Kidney (tissue), 22 donors: ENCODE measurements at places on chromosomes 1 and 21. TPM values are rescaled to one million over a fixed set of nuclear protein-coding genes. Genes with fewer than 3 reads are reported as not detected.

DNA sequence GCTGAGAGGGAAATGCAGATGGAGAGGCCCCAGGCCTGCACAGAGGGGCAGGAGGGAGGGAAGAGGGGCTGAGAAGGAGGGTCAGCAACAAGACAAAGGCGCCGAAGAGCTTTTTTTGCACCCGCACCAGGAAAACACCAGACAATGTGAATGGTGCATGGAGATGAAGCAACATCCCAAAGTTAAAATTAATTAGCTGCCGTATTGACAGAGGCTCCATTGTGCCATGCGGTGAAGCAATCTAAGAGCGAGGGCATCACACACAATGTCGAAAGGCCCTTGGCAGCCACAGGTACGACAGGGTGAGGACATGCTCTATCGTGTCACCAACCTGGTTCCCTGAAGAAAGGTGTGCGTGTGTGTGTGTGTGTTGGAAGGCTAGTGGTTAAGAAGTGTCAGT is 41.2 kb downstream of the SSBP3 start:
- no peak for DNase-seq

- DNase-seq: no peak
These were observed 1.5 kb downstream of the LCE3E start for GRCh38 chr1:152565115-152565514.

GRCh38 chr1:111204983-111205713 is 4.7 kb upstream of the DENND2D start:
- no peak for DNase-seq

DNA sequence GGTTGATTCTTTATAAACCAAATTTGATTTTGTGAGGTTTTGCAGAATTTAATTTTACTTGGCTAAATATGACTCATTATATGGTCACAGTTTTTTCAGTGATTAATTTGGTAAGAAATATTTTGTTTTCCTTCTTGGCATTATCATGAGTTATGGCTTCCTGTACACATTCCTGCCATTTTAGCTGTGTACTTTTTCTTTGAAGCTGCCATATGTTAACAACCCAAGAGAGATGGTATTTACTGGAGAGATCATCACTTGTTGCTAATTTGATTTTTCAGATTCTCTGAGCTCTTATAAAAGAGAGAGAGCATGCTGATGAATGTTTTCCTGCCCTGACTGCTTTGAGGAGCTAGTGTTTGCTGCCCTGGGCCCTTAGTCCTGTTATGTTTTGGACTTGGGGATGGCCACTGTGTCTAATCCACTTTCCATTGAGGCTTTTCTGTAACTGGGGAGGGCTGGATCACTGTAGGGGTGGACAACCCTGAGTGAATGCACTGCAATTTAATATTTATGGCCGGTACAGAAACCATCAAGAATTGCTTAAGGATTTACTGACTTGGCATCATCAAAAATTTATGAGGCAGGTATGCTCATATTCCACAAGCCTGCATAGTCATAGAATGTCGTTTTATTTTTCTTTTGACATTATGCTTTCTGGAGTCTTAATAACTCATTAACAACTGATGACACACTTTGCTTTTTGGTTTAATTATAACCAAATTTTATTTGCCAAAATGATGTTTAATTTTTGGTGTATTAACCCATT is 200.9 kb downstream of the DISC1 start:
- no peak for DNase-seq

DNA sequence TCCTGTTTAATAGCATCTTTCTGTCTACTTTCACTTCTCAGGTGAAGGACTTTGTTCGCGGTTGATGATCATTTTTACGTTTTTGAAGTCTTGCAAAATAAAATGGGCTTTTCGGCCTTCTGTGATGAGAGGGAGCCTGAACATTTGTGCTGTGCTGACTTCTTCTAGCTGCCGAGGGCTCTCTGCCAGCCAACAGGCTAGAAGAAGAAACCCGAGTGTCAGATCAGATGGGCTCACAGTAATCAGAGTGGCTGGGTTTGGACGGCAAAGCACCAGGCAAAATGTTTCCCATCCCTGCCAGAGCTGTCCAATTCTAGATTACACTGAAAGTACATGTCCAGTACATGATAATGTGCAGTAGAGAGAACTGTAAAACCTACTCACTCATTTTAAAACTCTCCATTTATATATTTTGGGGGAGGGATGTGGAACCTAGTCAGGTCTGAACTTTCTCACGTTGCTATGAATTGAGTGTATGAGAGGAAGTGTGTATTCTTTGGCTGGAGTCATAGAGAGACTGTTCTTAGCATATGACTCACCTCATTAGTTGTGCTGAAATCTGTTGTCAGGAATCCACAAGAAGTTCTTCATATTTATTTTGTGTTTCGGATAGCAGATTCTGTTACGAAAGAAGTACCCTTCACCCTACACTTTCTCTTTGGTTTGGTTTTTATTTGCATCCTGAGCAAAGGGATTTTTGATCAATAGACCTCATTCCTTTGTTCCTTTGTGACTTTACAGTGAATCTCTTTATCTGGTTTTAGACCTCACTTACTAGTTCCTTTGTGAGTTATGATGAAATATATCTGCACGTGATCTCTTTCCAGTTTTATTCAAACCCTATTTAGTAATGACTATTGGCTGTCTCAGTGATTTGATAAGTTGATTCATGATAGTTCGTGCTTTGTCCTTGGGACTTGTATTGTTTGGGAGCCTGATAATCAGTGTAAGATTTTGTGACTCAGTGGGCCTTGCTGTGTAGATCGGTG is 4.8 kb downstream of the ATP1A1 start:
- DNase-seq: no peak

GRCh38 chr1:75539230-75540116 is 71.4 kb downstream of the SLC44A5 start:
- no peak for DNase-seq

GRCh38 chr21:28883931-28884330 is 108.7 kb downstream of the LTN1 start:
- no peak for DNase-seq

GRCh38 chr1:192592517-192592916 is 16.9 kb downstream of the RGS1 start:
- no peak for DNase-seq

DNA sequence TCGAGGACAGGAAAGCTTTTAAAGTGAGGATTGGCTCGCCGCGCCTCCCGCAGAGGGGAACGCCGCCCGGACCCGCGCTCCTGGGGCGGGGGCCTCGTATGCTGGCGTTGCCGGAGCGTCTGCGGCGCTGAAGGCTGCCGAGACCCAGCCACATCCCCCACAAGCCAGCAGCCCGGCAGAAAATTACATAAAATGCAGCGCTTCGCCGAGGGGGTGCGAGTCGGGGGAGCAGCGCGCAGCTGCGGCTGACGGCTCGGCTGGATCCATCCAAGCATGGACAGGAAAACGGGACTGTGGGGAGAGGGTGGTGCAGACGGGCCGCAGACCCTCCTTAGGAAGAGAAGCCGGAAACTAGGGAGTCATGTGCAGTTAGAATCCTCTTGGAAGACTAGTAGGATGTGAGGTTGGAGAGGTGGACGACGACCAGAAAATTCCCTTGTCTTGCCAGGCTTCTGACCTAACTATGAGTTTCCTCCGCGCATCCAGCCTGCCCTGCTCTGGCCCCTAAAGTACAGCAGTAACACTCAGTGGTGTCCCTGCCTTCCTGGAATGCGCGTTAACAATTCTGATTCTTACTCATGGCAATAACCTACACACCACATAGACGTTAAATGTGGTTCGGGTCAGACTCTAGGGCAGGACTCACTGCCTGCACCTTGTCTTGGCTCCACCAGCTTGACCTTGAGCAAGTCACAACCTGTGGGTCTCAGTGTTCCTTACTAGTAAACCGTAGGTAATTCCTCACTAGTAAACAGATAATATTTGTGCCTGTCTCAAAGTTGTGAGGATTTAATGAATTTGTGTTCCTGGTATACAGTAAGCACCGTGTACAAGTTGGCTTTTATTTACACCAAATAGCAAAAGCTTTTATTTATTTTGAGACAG is 953 bp upstream of the BRWD1 start:
- peak; percentile 85 for DNase-seq

GRCh38 chr1:211537253-211537652 is 41.7 kb downstream of the SLC30A1 start:
- DNase-seq: no peak

DNA sequence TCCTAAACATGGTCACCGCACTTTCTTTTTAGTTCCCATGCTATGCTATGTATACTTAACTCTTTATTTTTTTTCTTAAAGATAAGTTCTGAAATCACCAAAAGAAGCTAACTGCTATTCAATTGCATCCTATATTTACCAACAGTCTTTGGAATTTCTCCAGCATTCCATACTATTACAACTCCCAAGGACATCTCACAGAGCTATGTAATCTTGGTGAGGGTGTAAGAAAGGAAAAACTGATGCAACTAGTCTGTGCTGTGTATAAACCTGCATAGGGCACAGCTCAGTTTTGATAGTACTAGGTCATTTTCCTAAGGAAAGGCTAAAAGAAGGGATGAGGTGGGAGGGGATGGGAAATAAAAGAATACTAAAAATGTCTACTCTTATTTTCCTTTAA is 78.0 kb downstream of the PTPN14 start:
- DNase-seq: no peak

DNA sequence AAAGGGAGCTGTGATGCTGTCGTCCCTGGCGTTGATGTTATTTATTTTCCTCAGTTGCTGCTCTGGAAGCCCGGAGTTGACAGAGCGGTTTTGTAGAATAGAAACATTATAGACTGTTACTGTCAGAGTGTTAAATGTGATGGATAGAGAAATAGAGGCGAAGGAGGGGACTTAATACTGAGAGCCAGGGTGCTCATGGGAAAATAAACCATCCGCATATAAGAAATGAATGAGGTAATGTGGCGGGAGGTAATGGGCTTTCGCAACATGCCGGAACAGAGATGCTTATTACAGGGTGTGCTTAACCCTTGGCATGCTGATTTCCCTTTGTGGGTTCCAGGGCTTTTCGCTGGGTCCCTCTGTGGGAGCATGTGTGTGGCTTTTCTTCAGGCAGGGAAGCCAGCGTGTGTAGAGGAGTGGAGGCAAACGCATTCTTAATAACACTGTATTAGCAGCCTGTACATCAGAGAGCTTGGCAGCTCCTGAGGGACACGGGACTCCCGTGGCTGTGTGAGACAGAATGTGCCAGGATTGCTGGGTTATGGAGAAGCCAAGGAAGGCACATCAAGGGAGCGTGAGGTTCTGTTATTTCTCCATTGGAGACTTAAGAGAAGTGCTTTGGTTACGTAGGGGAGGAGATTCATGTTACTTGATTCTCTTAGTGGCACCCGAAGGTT is 141.0 kb downstream of the PBX1 start:
- no peak for DNase-seq

GRCh38 chr1:92411511-92411910 is 75.2 kb downstream of the GFI1 start:
- no peak for DNase-seq

GRCh38 chr1:39409055-39409816 is 82.2 kb upstream of the BMP8A start:
- DNase-seq: peak; percentile 68

DNA sequence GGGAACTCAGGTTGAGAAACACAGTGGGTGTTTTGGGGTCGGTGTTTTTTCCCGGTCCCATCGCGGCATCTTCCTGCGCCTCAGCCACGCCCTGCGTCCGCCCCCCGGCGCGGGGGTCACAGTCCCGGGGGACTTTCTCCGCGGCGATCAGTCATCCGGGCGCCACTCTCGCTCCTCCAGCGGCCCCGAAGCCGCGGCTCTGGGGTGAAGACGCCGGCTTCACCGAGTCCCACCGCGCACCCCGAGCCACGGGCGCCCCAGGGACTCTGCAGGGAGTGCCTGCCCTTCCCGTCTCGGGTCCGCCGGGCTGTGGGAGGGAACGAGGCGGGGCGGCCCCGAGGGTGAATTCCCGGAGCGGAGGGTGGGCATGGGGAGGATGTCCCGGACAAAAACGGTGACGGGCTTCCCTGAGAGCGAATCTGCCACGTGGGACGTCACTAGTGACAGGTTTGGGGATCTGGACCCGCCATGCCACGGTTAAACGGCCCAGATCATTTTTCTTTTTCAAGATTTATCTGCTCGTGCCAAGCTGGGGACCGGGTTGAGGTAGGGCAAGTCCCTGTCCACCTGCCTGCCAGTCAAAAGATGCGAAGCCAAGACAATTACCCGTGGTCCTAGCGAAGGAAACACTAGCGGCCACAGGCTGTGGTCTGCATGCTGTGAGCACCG is 717 bp upstream of the BATF3 start:
- no peak for DNase-seq

GRCh38 chr1:215786997-215787396 is 219.9 kb downstream of the KCTD3 start:
- no peak for DNase-seq

DNA sequence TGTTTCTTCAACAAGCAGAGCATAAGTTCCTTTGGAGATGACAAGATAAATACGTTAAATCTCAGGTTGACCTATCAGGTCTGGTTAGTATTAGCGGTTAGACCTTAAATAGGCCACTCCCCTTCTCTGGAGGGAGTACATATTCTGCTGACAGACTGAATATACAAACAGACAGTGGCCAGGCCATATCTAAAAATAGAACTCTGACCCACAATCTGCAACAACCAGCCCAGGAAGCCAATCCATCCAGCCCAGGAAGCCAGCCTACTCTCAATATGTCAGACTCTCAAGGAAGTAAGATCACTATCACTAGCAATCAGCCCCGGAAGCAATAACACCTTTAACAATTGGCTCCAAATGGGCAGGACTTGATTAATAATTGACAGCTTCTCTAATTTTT is 6.7 kb downstream of the IL20 start:
- DNase-seq: no peak

DNA sequence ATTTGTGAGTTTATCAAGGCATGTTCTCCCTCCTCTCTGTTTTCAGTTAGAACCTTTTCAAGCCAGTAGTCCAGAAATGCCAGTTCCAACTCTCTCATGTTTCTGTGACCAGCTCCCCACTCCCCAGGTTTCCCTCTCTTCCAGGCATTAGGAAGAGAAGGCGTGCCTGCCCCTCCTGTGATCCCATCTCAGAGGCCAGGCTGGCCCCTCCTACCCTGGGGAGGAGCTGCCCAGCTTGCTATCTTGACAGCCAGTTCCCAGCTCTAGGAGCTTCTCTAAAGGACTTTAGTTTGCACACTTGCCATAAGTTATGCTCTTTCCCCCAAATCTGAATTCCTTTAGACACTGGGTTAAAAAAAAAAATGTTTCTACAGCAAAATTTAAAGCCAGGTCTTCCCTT is 8.9 kb downstream of the HYI start:
- DNase-seq: no peak

Gene TAS1R1
- not detected for total RNA-seq

Gene CAPN8
- total RNA-seq: 56.1 TPM

Gene CLSTN1
- 158 TPM for total RNA-seq

Gene BNIPL
- total RNA-seq: 0.54 TPM

Gene INTS11
- total RNA-seq: 100 TPM

Gene KIRREL1
- total RNA-seq: 54.9 TPM

Gene MARK1
- 5.3 TPM for total RNA-seq

Gene CD164L2
- total RNA-seq: 0.63 TPM

Gene GNG4
- not detected for total RNA-seq

Gene SYCP1
- not detected for total RNA-seq

Gene CCSAP
- total RNA-seq: 3.1 TPM

Gene PATJ
- 98.0 TPM for total RNA-seq

Gene C1orf226
- 15.2 TPM for total RNA-seq

Gene ACKR1
- 142 TPM for total RNA-seq

Gene GBP5
- 7.3 TPM for total RNA-seq
